Left hindlimb (tissue), 1 donor: ENCODE measurements at places on chromosomes 16 and 17.

DNA sequence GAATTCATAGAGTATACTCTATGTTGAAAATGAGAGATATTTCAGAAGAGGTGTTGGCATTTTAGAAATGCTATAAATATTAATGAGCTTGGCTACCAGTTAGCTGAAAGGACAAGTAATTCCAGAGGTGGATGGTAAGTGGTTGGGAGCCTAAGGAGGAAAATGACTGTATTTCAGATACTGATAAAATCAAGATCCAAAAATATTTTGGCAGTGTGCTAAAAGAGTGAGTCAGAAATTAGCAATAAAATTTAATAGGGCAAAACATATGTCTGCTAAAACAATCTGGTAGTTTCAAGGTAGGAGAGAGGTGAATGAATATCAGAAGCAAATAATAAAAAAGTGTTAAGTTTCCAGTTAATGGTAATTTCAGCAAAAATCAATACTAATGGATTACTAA is 1287.9 kb downstream of the CDH8 start:
- DNase-seq, result no peak

DNA sequence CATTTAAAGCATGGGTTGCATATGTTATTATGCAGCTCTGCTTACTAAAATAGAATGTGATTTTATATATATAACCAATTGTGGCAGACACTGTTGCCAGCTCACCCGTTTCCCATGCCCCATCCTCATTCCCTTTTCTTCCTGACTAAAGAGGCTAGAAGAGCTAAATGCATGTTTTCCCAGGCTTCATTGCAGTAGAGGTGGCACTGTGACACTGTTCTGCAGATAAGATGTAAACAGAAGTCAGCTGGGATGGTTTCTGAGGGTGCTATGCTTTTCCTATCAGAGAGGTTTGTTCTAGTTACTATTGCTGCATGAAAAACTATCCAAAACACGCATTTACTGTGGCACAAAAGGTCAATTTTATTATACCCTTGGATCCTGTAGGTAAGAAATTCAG is 5.7 kb upstream of the TOB1 start:
- DNase-seq, result no peak

GRCh38 chr17:41167561-41167960 is 460 bp downstream of the KRTAP4-3 start:
- DNase-seq, result no peak

GRCh38 chr17:71593078-71593477 is 527.7 kb upstream of the SOX9 start:
- no peak for DNase-seq

- no peak for DNase-seq
Measured at GRCh38 chr17:14351493-14351892, 50.6 kb downstream of the HS3ST3B1 start.

DNA sequence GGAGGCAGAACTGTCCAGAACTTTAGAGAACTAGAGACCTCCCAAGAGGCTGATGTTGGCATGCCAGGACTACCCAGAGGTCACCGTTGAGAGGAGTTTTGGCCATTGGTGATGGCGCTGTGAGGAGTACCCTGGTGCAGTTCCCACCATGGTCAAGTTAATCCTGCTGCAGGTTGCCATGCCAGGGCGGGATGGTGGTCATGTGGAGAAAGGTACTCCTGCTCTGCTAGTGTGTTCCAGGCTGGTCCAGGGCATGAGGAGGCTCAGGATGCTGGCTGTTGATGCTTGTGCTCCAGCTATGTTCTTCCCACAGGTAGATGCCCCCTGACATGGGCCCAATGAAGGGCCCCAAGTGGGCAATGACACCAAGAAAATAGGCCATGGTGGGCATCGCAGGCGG is 4.1 kb upstream of the PHF12 start:
- no peak for DNase-seq

DNA sequence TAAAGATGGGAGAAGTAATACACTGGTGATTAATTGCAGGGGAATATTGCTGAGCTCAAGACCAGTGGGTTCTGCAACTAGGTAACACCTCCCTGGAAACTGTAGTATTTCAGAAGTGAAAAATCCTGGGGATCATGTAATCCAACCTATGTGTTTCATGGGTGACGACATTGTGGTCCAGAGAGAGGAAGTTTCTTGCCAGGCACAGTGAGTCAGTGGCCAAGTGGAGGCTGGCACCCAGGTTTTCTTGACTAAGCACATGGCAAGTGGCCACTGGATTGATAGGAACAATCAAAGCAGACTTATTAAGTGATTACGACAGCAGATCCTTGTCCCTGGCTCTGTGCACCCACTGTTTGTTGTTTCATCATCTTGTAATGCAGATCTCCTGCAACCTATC is 14.6 kb upstream of the CIITA start:
- no peak for DNase-seq

DNA sequence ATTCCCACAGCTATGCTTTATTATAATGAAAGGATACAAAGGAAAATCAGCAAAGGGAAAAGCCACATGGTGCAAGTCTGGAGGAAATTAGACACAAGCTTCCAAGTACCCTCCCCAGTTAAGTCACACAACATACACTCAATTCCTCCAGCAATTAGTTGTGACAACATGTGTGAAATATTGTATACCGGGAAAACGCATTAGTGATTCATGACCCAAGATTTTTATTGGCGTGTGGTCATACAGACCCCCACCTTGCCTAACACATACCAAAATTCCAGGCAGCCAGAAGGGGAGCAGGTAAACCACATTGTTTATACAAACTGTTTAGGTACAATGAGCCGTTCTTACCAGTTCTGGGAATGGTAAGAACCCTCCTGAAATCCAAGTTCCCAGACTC is 160.6 kb downstream of the CYB561 start:
- no peak for DNase-seq

GRCh38 chr17:49480836-49481615 is 14.1 kb upstream of the NGFR start:
- DNase-seq, result no peak

- DNase-seq, result no peak
Measured at GRCh38 chr16:4915226-4915761, 21.7 kb downstream of the PPL start.

DNA sequence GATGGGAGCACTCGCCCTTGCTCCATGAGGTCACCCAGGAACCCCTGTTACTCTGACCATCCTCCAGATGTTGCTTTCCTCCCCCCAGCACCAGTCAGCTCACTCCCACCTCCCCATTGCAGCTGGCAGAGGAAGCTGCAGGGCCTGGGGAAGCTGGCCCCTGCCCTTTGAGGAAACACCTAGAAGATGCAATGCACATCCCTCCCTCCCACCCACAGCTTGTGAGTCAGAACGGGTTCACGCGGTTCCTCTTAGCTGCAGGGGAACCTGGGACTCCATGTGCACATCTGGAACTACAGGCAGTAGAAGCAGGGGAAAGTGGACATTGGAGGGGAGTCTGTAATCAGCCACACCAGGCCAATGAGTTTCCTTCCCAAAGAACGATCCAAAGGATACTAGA is 96.9 kb downstream of the KATNIP start:
- no peak for DNase-seq

- no peak for DNase-seq
Measured at GRCh38 chr17:79721993-79722671, 8.6 kb upstream of the ENPP7 start.

GRCh38 chr17:36535669-36536081 is 888 bp downstream of the PIGW start:
- DNase-seq, result no peak

DNA sequence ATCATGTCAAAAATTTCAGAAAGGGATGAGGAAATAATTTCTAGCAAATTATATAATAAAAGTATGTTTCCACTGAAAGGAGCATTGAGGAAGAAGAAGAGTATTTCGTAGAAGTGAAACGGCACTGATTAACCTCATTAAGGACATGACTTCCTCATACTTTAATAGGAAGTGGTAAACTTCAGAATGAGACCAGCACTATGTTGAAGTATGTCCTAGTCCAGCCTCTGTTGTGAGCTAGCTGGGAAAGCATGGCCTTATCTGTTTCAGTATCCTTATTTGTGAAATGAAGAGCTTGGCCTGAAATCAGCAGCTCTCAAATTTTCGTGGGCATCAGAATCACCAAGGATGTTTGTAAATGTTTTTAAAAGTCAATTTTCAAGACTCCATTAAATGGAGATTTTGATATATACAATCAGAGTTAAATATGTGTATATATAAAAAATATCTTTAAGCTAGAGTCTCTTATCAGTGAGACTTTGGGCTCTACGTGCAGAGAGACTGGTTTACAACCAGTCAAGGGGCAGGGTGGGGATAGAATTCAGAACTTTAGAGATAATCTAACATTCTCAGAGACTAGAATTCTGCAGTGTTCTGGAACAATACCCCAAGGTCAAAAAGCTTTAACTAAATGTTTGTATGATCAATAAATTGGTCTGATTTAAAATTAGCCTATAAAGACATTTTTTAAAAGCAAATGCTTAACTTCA is 365.4 kb downstream of the CDH13 start:
- DNase-seq, result no peak

DNA sequence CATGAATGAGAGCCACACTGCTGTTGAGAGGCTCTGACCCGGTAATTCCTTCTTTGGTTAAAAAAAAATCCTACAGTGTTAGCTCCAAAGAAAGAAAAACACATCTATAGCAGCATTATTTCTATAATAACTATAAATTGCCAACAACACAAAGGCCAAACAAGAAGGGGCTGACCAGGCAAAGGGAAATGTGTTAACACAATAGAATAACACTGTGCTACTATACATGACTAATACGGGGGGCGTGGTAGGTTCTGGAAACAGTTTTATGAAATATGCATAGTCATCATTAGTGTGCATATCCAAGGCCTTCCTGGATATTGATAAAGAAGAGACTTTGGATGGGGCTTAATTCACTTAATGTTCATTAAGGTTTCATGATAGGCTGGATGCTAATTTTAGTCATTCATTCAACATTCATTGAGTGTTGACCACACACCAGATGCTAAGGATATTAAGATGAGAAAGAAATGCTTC is 50.0 kb upstream of the CCL1 start:
- DNase-seq, result no peak

GRCh38 chr16:29852654-29853053 is 10.4 kb downstream of the CDIPT start:
- no peak for DNase-seq

DNA sequence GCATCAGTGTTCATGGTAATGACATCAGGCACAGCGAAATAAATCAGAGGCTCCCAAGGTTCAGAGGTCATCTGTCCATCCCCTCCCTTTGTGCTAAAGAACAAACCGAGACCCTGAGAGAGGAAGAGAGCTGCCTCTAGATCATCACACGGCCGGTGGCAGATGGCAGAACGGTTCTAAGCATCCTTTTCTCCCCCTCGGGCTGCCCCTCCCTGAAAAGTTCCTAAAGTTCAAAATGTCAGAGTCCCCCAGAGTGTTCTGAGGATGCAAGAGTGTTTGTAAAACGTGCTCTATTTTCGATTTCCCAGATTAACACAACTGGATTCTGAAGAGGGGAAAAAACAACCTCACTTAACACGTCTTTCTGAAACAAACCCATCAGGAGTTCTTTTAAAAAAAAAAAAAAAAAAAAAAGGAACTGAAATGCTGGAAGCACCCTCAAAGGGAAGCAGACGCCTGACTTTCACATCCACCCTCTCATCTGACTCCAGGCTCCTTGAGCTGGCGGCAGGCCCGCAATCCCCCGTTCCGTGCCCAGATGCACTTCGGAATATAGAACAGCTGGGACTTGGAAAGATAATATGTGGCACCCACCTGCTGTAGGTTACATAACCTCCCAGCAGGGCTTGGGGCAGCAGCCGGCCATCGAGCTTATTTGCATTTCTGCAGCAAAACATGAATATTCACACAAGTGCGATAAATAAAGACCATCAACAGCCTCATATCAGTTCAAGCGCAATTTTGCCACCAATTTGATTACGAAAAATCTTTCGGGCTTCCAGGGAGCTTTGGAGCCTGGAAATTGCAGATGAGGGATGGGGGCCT is 115.5 kb upstream of the SMURF2 start:
- DNase-seq, result no peak

DNA sequence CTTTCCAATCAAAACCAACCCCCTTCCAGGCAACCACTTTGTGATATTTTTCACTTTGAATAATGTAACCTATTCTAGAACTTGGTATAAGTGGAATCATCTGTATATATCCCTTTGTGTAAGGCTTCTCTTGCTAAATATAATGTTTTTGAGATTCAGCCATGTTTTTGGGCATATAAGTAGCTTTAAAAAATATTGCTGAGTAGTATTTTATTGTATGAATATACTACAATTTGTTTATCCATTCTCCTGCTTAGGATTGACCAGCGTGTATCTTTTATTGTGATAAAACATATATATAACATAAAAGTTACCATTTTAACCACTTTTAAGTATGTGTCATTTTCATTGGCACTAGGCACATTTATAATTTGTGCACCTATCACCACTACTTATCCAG is 79.8 kb upstream of the GPR139 start:
- DNase-seq, result no peak

DNA sequence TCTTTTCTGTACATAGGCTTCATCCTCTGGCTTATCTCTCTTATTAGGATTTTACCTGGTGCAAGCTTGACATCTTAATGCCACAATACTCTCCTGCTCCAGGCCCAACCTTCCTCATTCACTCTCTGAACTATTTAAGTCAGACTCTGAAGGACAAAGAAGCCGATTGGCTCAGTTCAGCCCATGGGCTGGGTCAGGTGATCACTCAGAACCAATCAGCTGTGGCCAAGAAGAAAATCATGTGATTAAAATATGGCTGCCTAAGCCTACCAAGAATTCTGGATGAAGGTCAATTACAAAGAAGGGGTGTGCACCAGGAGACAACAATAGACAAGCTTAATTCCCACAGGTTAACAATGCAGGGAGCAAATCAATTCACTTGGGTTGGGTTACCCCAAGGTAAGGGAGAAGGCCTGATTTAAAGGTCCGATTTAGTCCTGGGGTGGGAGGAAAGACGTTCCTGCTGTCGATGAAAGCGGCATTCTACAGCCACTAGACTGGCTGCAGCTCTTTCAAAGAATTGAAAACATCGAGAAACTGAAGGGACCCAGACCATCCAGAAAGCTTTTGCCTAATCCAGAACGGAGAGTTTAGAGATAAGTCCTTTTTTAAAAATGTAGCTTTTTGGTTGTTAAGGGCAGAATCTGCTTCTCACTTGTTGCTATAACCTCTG is 42.9 kb upstream of the NFAT5 start:
- DNase-seq, result no peak

DNA sequence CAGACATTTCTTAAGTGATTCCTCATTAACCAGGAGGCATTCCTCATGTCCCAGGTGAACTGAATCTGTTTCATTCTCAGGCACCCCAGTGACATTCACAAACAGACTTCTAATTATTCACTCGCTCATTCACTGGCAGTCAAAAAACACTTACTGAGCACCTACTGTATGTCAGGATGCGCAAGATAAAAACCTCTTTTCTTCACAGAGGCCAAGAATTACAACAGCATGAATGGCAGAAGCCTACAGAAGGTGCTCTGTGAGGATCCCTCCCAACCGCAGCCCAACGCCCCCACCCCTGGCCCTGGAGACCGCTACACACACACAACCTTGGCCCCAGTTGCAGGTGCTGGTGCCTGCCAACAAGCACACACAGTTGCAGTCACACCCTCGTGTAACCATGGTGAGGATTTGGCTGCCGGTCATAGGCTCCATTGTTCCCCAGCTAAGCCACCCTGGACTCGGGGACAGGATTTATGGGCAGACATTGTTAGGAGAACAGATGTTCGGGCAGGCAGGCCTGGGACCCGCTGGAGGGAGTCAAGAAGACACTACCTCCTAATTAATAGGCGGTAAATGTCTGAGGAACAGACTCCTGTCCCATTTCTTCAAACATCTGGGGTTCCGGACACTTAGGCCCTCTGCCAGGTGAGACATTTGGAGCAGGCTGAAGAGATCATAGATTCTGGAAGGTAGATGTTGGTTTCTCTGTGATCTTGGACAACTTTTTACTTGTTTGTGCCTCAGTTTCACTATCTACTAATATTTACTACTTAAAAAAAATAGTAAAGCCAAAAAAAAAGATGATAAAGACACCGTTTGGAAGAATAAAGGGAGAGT is 43.2 kb downstream of the CUEDC1 start:
- peak; percentile 94 for DNase-seq
